ENCODE measurements at places on chromosomes 4 and X. TPM values are rescaled to one million over a fixed set of nuclear protein-coding genes. Genes with fewer than 3 reads are reported as not detected.

HPGDS gene
- not detected for total RNA-seq

DSPP gene
- total RNA-seq, result not detected

EXOC1L gene
- total RNA-seq, result not detected

SULT1B1 gene
- 0.05 TPM for total RNA-seq

TLR6 gene
- 1.6 TPM for total RNA-seq

All from airway epithelial cell (primary cell).